ENCODE measurements at places on chromosomes 7 and 10. TPM values are rescaled to one million over a fixed set of nuclear protein-coding genes. Genes with fewer than 3 reads are reported as not detected.

IPMK gene
- total RNA-seq: 7.1 TPM

OR2A1 gene
- not detected for total RNA-seq

ELN gene
- not detected for total RNA-seq

- no peak overlapping the region for H3K4me3 ChIP-seq
- H3K27me3 ChIP-seq: peaks cover 5% of the 10 kb centered on the region
- no peaks in the 10 kb centered on the region for H3K36me3 ChIP-seq
Measured at GRCh38 chr7:138886501-138886917, 88.5 kb upstream of the ATP6V0A4 start.

DNA sequence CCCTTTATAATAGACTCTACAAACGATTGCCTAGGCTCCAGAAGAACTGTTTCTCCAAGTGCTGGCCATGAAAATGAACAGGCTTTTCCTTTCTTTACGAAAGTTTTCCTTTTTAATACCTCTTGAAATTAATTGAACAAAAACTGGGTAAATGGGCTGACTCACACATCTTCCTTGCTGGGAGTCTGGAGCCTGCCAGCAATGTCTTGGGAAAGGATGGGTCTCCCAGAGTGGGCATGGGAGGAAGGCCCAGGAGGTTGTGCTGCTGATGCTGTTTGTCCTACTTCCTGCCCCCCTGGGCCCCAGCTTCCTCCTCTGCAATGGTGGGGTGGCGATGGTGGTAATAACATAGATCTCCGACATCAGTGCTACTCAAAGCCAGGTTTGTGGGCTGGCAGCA is 174.1 kb downstream of the RPS24 start:
- H3K27ac ChIP-seq: no peak overlapping the region
- no peaks in the 10 kb centered on the region for H3K36me3 ChIP-seq
- H3K4me3 ChIP-seq: no peak overlapping the region

DNA sequence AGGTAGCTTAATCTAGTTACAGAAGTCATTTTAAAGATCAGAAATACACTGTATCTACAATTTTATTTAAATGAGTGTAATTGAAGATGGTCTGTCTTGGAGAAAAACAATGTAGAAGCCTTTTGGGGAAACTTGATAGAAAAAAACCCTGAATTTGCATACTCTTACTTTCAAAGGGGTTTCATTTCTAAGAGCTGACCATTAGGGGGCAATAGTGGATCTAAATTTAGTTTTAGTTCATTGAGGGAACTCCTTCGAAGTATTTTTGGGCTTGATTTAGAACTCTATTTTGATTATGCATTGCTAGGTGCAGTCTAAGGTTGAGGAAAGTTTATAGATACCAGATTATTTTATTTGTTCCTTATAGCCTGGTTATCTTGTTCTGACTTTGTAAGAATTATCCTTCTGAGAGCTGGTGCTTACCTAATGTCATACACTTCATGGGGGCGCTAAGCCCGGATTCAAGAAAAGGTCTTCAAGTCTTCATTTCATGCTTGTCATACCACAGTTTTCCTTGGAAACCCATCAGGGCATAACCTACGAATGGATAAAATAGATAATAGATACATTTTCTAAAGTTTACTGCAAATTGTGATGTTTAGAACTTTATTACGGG is 69.1 kb upstream of the MXI1 start:
- H3K4me3 ChIP-seq: no peak overlapping the region
- H3K27me3 ChIP-seq: peaks cover 4% of the 10 kb centered on the region
- no peaks in the 10 kb centered on the region for H3K36me3 ChIP-seq
- H3K4me1 ChIP-seq: peaks cover 51% of the 10 kb centered on the region

DNA sequence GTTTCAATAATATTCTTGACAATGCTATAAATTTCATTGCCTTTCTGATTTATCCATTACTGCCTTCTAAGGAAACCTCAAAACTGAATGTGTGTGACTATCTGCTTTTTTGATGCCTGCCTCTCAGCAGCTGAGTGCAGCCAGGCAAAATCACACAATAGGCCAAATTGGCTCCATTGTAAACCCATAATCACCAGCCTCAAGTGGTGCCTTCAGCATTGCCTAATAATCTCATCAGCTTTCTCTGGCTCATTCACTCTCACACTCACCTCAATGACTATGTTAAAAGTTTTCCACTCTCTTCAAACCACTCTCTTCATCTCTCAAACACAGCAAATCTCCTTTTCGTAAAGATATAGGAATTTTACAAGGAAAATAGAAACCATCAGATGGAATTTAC is 182.5 kb upstream of the COL1A2 start:
- no peaks in the 10 kb centered on the region for H3K4me1 ChIP-seq
- no peak overlapping the region for H3K4me3 ChIP-seq
- no peaks in the 10 kb centered on the region for H3K36me3 ChIP-seq
- H3K27me3 ChIP-seq: peaks cover 12% of the 10 kb centered on the region
- H3K27ac ChIP-seq: no peak overlapping the region

- no peaks in the 10 kb centered on the region for H3K4me1 ChIP-seq
- H3K27me3 ChIP-seq: no peaks in the 10 kb centered on the region
- DNase-seq: no peak
Measured at GRCh38 chr7:81957517-81957916, 187.7 kb upstream of the HGF start.

DNA sequence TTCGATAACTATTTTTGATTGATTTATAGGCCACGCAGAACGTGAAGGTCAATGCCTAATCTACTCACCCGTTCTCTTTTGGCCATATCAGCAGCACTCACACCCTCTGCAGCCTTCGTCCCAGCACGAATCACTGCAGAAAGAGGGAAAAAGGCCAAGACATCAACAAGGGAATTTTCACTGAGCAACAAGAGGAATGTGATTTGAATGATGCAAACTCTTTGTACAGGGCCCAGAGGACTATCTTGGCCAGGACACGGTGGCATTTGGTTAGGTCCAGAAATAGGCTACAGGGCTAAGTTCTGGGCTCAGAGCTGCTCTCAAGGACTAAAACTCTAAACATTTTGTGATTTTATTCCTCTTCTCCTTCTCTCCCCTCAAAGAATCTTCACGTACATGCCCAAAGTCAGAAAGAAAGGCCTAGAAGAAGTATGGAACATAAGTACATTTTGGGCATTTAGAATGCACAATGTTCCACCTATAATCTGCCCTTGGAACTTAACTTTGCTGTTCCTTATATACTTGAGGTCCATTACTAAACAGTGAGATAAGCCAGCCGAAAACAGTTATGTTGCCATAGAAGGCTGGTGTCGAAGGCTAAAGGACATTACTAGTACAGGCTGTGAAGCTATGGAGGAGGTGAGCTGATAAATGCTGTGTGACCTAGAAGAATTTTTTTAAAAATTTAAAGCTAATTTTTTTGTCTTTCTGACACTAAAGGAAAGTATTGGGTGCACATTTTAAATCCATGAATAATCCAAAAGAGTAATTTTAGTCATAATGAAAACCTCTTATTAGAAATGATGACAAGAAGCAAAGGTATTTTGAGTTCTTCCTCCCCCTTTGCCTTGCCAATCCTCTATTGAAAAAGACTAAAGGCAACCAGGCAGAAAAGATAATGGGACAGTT is 20.0 kb downstream of the RBM28 start:
- H3K27ac ChIP-seq: no peak overlapping the region
- H3K4me1 ChIP-seq: peaks cover 14% of the 10 kb centered on the region
- peaks cover 19% of the 10 kb centered on the region for H3K36me3 ChIP-seq
- H3K27me3 ChIP-seq: no peaks in the 10 kb centered on the region
- DNase-seq: no peak

GRCh38 chr7:158973440-158973839 is 117.1 kb downstream of the DYNC2I1 start:
- H3K27me3 ChIP-seq: no peaks in the 10 kb centered on the region
- DNase-seq: peak; percentile 72
- peaks cover 25% of the 10 kb centered on the region for H3K4me1 ChIP-seq
- H3K4me3 ChIP-seq: no peak overlapping the region
- H3K27ac ChIP-seq: no peak overlapping the region

- no peak for DNase-seq
- no peaks in the 10 kb centered on the region for H3K27me3 ChIP-seq
- H3K4me3 ChIP-seq: no peak overlapping the region
- peaks cover 12% of the 10 kb centered on the region for H3K4me1 ChIP-seq
Measured at GRCh38 chr10:99410146-99410545, 20.3 kb downstream of the GOT1 start.

DNA sequence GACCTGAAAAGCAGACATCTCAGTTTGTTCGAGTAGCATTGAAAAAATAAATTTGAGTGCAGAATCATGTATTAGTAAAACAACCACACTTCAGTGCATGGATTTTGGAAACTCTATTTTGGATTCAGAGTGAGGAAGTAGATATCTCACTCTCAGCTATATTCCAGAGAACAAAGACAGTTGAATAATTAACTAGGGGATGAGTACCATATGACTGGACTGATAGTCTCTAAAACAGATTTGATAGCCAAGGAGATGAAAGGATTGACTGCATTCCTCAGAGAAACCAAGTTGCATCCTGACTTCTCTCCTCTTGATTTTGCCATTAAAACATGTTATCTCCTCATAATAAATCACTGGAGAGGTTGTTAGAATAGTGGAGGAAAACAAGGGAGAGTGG is 268.4 kb upstream of the SP4 start:
- peaks cover 2% of the 10 kb centered on the region for H3K27me3 ChIP-seq
- H3K4me1 ChIP-seq: no peaks in the 10 kb centered on the region
- no peak overlapping the region for H3K27ac ChIP-seq
- no peak overlapping the region for H3K4me3 ChIP-seq

DNA sequence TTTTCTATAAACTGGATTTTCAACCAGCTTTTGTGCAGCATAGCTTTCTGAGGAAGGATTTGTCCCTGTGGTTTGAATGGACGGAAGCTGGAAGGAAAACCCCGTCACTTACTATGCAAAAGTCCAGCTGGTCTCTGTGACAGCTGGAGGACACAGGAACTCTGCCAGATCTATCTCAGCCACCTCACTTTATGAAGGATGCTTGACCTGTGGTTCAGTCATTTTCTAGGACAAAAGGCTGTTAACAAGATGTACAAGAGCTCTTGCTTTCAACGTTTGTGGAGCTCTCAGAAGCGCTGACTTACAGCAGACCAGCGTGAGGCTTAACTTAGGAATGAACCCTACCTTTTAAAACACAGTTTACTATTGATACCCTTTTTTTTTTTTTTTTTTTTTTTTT is 90.8 kb downstream of the CREM start:
- no peak overlapping the region for H3K4me3 ChIP-seq
- H3K27me3 ChIP-seq: no peaks in the 10 kb centered on the region
- no peak overlapping the region for H3K27ac ChIP-seq
- H3K4me1 ChIP-seq: peaks cover 57% of the 10 kb centered on the region

GRCh38 chr7:67823345-67823744 is 826.7 kb downstream of the TYW1 start:
- no peaks in the 10 kb centered on the region for H3K27me3 ChIP-seq
- no peaks in the 10 kb centered on the region for H3K4me1 ChIP-seq
- no peak overlapping the region for H3K4me3 ChIP-seq
- no peak overlapping the region for H3K27ac ChIP-seq
- H3K36me3 ChIP-seq: no peaks in the 10 kb centered on the region

DNA sequence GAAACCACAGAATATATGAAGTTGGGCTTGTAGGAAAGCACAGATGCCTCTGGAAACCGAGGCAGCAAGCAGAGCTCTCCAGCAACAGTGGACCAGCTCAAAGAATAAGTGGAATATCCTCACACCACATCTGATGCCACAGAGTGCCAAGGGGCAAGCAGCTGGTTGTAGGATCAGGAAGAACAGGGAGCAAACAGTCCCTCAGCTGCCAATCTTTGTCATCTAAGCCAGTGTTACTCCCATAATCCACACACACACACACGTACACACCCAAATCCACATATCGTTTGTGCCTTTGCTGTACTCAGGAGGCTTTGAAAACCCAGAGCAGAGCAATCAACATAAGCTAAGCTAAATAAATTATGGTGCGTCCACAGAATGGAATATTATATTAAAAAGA is 20.7 kb upstream of the SEC24C start:
- H3K27me3 ChIP-seq: no peaks in the 10 kb centered on the region
- no peak overlapping the region for H3K4me3 ChIP-seq
- H3K27ac ChIP-seq: no peak overlapping the region
- peaks cover 14% of the 10 kb centered on the region for H3K36me3 ChIP-seq
- H3K4me1 ChIP-seq: peaks cover 3% of the 10 kb centered on the region
- no peak for DNase-seq

DNA sequence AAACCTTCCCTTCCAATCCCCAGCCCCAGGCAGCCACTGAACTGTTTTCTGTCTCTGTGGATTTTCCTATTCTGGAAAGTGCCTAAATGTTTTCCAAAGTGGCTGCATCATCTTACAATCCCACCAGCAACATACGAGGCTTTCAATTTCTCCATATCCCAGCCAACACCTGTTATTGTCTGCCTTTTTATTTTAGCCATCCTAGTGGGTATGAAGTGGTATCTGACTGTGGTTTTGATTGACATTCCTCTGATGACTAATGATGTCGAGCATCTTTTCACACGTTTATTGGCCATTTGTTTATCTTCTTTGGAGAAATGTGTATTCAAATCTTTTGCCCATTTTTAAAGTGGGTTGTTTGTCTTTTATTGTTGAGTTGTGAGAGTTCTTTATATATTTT is 6.2 kb upstream of the SMC3 start:
- no peak for DNase-seq
- H3K4me1 ChIP-seq: peaks cover 14% of the 10 kb centered on the region
- H3K4me3 ChIP-seq: no peak overlapping the region
- no peaks in the 10 kb centered on the region for H3K36me3 ChIP-seq

- H3K4me1 ChIP-seq: no peaks in the 10 kb centered on the region
- no peaks in the 10 kb centered on the region for H3K36me3 ChIP-seq
- H3K4me3 ChIP-seq: no peak overlapping the region
Measured at GRCh38 chr7:151825721-151826120, 51.2 kb downstream of the PRKAG2 start.

DNA sequence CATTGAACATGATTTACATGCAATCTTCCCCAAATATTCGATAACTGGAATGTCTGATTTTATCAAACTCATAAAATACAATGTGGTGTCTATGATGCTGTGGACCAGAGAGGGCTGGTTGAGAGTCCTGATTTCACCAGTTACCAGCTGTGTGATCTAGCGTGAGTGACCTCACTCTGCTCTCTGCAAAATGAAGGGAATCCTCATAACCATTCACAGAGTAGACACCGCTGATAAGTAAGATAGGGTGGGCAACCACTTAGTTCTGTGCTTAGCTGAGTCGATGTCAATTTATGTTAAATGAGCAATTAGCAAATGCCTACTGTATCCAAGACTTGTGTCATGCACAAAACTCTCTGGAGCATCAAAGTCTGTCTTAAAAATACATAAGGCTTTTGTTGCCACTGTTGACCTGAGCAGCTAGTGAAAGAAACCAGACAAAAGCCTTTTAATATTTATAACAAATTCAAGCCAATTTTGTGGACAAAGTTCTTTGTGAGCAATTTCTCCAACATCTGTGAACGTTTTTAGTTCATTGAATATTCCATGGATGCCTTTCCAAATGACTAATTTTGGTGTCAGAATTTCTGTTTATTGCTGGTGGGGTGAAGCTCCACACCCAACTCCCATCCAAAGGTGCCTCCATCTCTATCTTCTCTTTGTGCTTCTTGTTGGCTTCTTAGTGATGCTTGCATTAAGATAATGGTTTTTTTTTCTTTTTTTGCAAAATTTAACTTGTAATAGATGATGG is 314.2 kb downstream of the ADRA2A start:
- H3K27me3 ChIP-seq: peaks cover 17% of the 10 kb centered on the region
- DNase-seq: no peak
- H3K4me3 ChIP-seq: no peak overlapping the region
- H3K4me1 ChIP-seq: no peaks in the 10 kb centered on the region

- no peaks in the 10 kb centered on the region for H3K36me3 ChIP-seq
- H3K27me3 ChIP-seq: no peaks in the 10 kb centered on the region
- no peak overlapping the region for H3K4me3 ChIP-seq
- DNase-seq: no peak
- no peaks in the 10 kb centered on the region for H3K4me1 ChIP-seq
Measured at GRCh38 chr10:104806801-104807200, 165.7 kb downstream of the SORCS3 start.

All from activated T-cell treated with anti-CD3 and anti-CD28 coated beads, Interleukin-2, amount 50 U/mL, for 72 hours (primary cell).